Activated CD4-positive, CD25-positive, alpha-beta regulatory T cell treated with anti-CD3 and anti-CD28 coated beads, Interleukin-2, amount 50 U/mL, for 16 hours (primary cell): ENCODE measurements at places on chromosomes 16 and 17.

GRCh38 chr17:43546319-43547188, at the start of gene ETV4:
TSS of gene ETV4 (minus strand) at chr17:43546340. CDS start at chr17:43545617, 723 bp downstream.
- peak; percentile 73 for DNase-seq

- no peak for DNase-seq
These were observed 4.0 kb downstream of the CCDC92B start for GRCh38 chr17:2745317-2746037.

DNA sequence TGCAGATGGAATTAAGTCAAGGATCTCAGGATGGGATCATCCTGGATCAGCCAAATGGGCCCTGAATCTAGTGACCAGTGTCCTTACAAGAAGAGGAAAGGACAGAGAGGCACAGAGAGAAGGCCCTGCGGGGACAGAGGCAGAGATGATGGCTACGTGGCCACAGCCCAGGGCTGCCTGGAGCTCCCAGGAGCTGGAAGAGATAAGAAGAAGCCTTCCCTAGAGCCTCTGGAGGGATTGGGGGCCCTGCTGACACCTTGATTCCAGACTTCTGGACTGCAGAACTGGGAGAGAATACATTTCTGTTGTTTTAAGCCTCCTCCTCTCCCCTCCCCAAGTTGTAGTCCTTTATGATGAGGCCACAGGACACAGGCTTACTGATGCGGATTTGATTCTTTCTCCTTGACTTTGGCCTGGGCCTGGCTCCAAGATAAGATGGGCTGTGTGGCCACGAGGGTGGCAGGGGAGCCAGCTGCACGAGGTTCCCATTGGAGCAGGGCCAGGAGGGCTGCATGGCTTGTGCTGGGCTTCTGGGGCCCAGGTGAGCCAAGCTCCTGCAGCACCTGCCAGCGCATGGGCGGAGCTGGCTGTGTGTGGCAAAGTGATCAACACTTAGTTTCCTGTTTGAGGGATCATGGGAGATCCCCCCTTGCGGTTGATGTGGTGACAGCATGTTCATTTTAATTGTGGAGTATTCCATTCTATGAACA, 146.1 kb downstream of the IRF8 start:
- no peak for DNase-seq

DNA sequence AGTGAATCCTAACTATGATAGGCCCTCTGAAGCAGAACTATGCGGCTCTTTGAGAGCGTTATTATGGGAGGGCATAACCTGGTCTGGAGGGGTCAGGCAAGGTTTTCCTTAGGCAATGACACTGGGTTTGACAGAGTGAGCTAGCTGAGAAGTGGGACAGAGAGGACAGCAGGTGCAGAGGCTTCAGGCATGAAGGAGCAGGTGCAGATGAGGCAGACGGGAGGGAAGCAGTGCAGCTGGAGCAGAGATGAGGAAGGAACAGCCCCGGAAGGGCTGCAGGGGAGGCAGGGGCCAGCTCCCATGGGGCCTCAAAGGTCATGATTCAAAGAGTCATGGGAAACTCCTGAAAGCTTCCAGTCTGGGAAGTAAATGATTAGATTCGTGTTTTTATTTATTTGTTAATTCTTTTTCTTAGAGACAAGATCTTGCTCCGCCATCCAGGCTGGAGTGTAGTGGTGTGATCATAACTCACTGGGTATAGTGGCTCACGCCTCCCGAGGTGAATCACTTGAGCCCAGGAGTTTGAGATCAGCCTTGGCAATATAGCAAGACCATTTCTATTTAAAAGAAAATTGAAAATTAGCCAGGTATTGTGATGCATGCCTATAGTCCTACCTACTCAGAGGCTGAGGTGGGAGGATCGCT, 5.4 kb downstream of the MARCHF10 start:
- no peak for DNase-seq

DNA sequence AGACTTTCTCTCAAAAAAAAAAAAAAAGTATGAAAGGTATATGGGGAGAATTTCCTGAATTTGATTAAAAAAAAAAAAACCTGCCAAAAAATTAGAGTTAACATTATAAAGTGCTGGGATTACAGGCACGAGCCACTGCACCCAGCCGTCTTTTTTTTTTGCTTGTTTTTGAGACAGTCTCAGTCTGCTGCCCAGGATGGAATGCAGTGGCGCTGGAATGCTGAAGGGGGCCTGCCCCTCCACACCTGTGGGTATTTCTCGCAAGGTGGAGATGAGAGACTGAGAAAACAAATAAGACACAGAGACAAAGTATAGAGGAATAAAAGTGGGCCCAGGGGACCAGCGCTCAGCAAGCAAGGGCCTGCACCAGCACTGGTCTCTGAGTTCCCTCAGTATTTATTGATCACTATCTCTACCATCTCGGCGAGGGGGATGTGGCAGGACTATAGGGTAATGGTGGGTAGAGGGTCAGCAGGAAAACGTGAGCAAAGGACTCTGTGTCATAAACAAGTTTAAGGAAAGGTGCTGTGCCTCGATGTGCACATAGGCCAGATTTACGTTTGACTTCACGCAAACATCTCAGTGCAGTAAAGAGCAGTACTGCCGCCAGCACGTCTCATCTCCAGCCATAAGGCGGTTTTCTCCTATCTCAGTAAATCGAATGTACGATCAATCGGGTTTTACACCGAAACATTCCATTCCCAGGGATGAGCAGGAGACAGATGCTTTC, 117.2 kb downstream of the GOSR1 start:
- DNase-seq: no peak

GRCh38 chr17:65733314-65733713, 171.9 kb upstream of the AXIN2 start:
- DNase-seq: no peak

- no peak for DNase-seq
These were observed 65.8 kb downstream of the RMI2 start for GRCh38 chr16:11411059-11411550.

GRCh38 chr17:15738066-15738465, 6.0 kb downstream of the TBC1D26 start:
- DNase-seq: no peak

- DNase-seq: no peak
These were observed 26.8 kb upstream of the SMPD3 start for GRCh38 chr16:68475071-68475470.

- DNase-seq: no peak
These were observed 7.8 kb upstream of the EVI2A start for GRCh38 chr17:31329221-31329620.

DNA sequence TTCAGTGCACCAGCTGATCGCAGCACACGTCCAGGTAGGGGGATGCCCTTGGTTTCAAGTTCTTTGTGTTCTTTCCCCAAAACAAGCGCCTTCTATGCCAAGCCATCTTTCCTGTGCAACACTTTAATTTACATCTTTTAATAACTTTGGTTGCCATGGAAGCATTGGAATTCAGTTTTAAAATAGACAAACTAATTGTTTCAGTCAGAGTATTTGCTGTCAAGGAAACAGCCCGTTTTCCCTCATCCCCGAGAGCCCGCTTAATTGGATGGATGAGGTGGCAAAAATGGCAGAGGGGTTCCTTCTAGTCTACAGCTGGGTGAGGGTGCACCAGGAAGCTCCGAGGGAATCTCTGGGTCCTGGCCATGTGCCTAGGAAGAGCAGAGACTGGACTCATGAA, 793.7 kb upstream of the EEF2KMT start:
- DNase-seq: no peak

GRCh38 chr16:17768257-17768656, 297.5 kb upstream of the XYLT1 start:
- no peak for DNase-seq

- no peak for DNase-seq
These were observed 7.8 kb downstream of the CTF1 start for GRCh38 chr16:30904114-30904780.

DNA sequence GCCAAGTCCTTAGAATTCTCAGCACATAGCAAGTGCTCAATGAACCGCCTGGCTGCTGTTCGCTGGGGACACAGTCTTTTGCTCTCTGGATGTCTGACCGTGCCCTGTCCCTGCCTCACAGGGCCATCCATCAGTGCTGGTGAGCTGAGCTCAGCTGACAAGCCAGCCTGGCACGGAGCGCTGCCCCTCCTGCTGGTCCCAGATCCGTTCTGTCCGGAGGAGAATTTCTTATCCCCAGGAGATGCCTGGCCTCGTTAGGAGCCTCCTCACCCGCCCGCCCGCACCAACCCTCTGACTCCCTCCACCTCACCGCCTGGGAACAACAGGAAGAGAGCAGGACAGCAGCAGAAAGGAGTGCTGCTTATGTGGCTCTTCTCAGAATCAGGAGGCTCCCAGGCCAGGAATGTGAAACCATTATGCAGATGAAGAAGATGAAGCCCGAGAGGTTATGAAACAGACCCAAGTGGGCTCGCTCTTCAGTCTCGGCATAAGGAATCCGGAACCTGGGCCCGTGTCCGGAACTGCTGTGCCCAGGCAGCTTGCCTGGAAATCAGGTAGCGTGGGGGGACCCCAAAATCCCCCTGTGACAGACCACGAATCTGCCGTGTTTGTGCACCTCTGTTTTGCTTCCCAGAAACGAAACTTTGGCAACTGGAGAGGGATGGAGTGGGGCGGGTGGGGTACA, 28.8 kb upstream of the RMI2 start:
- no peak for DNase-seq

DNA sequence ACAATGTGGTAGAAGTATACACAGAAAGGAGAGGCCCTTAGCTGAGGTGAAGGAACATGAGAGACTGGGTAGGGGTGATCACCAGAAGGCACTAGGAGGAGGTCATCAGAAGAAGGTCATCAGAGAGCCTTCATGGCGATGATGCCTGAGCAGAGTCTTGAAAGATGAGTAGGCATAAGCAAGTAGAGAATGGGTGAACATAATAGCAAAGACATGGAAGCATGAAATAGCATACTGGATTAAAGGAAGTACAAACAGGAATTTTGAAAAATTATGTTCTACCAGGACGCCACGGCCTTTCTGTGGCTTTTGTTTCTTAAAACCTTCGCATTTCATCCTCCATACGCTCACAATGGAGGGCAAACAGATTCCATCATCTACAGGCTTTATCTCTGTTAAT, 2.9 kb downstream of the IKZF3 start:
- DNase-seq: no peak

DNA sequence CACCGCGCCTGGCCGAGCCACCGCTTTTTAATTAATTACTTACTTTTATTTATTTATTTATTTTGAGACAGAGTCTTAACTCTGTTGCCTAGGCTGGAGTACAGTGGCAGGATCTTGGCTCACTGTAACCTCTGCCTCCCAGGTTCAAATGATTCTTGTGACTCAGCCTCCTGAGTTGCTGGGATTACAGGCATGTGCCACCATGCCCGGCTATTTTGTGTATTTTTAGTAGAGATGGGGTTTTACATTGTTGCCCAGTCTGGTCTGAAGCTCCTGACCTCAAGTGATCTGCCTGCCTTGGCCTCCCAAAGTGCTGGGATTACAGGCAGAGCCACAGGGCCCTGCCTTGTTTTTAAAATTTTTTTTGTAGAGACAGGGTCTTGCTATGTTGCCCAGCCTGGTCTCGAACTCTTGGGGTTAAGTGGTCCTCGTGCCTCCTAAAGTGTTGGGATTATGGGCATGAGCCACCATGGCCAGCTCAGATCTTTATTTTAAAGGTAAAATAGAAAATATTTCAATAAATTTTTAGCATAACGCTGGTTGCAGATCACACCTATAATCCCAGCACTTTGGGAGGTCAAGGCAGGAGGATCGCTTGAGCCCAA, 18.3 kb upstream of the NUDT16L1 start:
- no peak for DNase-seq

DNA sequence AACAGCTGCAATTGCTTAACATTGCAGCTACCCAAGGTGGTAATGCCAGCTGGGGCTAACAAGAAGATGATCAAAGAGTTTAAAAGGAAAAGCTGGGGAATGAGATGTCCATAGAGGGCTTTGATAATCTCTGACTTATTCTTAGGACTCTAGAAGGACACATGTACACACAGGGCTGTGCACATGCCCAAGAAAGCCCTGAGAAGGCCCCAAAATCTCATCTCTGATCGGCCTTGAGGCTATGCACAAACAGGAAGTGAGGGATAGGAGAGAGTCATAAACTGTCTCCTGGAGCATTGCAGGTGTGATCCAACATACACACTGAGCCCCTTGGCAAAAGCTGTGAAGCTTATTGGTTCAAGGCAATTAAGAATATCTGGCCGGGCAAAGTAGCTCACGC, 17.2 kb upstream of the RABEP1 start:
- no peak for DNase-seq

DNA sequence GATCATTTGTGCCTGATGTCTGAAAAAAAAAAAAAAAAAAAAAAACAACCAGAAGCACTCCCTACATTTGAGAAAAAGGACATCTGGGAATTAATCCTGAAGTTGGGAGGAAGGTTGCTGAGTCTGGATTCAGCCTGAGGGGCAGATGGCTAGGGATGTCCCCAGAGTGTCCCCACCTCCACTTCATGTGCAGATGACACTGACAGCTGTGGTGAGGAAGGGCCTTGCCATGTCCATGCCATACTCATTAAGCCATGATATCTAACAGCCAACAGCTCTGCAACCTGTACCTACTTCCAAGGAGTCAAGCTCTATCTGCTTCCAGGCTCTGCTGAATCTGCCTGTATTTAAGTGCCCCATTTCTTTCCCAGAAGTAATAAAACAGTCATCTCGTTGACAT, 356.0 kb downstream of the CA10 start:
- no peak for DNase-seq

DNA sequence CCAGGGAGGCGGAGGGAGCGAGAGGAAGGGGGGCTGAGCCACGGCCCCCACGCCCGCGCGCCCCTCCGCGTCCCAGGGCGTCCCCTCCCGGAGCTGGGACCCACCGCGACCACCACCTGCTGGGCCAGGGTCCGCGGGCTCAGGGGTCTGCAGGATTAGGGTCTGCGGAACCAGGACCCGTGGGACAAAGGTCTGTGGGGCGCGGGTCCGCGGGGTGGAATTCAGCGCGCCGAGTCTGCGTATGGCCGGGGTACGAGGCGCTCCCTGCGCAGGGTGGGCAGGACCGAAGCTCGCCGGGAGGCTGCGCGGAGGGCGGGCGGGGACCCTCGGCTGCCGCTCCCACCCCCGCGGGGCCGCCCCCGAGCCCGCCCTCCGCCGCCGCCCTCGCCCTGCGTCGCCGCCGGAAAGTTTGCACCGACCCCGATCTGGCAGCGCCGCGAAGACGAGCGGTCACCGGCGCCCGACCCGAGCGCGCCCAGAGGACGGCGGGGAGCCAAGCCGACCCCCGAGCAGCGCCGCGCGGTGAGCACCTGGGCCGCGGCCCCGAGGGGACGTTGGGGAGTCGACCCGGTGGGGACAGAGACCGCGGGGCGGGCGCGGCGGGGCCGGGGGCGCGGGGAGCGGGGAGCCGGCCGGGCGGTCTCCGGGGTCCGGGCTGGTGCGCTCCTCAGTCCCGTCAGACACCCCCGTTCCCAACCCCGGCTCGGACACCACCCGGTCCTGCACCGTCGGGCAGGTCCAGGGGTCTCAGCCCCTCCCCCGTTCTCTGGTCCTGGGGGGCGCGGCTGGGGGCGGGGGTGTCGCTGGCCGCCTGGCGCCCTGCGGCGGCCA, at the start of gene GCGR:
Gene GCGR (plus strand): TSS at position 423 of the 831 bp plus-strand sequence. CDS start 4,869 bp downstream, outside the sequence.
- no peak for DNase-seq

GRCh38 chr17:50507871-50508572, at the start of gene MYCBPAP:
TSS of gene MYCBPAP (plus strand) at chr17:50508439. CDS start at chr17:50508675, 236 bp downstream.
- peak; percentile 56 for DNase-seq

- no peak for DNase-seq
These were observed 936.1 kb upstream of the SOX9 start for GRCh38 chr17:71184716-71185115.
